Psoas muscle (tissue), 8 donors: ENCODE measurements at places on chromosomes 1 and 21.

- DNase-seq: no peak
Measured at GRCh38 chr21:39523399-39523798, 71.6 kb downstream of the SH3BGR start.

DNA sequence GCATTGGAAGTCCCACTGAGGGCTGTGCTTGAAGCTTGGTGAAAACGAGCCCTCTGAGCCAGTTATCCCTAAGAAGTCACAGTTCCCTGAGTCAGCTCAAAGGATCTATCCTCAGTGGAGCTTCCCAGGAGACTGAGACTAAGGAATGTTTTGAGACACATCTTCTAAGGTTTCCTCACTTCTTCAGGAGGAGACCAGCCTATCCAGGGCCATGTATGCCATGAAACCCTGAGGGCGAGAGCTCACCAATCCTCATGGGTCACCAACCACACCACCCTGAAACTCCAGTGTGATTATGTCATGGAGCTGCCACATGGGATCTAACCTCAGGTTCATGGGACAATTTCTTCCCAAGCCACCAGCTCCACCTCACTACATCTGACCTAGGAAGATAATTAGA lies 7.6 kb upstream of the TIE1 start:
- no peak for DNase-seq

- peak; percentile 75 for DNase-seq
Measured at GRCh38 chr21:41369105-41369919, 7.5 kb downstream of the MX2 start.

GRCh38 chr1:18279351-18280074 lies 171.9 kb downstream of the IGSF21 start:
- DNase-seq: no peak

DNA sequence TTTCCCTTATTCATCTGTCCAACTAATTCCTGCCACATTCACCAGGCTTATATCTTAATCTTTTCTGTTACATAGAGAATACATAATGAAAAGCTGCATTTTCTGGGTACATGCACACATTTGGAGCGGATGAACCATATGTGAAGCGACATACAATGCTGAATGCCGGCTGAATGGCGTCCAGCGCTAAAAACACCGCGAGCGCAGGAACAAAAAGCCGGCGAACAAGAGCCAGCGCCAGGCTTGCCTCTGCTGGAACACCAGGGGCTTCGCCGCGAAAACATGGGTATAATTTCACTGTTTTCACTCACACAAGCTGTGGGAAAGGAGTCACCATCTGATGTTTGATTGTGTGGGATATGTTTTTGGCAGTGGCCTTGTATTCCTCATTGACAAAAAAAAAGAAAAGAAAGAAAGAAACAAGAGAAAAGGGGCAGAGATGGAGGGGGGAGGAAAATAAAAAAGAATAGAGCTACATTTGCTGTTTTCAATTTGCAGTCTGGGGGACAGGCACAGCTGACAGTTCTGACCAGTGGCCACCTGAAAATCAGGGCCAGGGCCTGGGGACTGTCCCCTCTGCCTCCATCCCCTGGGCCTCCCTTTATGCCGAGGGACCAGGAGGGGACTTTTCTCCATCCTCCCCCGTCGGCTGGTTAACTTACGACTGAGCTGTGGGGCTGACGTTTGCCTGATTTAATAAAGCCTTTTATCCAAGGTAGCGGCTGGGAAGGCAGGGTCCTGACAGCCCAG lies 70.2 kb upstream of the OLIG2 start:
- no peak for DNase-seq

DNA sequence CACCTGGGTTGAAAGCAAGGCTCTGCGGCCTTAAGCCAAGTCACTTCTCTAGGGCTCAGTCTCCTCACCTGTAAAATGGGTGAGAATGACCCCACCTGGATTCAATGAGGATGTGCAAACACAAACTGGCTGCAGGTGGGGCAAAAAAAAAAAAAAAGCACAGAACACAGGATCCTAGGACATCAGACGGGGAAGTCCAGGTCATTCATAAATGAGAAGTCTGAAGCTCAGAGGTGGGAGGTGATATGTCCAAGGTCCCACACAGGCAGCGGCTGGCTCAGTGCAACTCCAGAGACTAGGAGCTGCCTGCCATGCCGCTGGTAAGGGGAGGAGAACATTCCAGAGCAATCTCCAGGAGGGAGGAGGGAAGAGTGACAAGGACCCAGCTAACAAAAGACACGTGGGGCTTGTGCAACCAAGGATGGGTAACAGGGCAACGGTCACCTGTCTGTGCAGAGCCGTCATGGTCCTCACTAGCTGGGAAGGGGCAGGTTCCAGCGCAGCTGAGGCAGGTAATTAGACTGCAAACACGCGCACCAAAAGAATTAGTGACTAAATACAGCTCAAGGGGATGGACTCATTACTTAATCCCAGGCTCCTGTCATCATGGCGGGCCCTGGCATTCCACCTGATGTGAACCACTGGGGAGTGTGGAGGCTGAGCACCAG lies 19.5 kb downstream of the IFFO2 start:
- no peak for DNase-seq

GRCh38 chr21:37800456-37801061 lies 115.7 kb downstream of the KCNJ6 start:
- no peak for DNase-seq

DNA sequence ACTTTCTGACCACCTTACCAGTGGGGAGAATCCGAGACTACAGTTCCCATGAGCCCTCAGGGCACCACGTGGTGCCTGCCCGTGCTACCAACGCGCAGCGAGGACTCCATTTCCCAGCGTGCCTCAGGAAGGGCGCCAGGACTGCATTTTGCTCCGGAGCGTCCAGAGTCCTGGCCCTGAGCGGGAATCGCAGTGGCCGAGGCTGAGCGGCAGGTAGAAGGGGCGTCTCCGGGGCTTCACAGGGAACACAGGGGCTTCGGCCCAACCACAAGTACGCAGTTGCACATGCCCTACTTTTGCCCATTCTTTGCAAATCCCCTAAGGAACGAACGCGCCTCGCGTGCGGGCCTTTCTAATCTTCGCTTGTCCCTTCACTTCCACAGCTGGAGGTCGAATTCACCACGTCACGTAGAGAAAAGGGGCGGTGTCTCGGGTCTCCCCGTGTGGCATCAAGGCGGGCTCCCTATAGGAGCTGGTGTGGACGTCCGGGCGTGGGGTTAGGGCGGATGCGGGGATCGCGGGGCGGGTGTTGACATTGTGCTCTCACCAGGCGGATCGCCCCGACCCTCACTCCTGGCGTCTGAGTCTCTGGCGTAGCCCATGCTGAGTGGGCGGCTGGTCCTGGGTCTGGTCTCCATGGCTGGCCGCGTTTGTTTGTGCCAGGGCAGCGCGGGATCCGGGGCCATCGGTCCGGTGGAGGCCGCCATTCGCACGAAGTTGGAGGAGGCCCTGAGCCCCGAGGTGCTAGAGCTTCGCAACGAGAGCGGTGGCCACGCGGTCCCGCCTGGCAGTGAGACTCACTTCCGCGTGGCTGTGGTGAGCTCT lies at the start of gene BOLA1:
TSS of gene BOLA1 (plus strand) at position 109 of the 825 bp plus-strand sequence. CDS start at position 601, 492 bp downstream.
- DNase-seq: peak; percentile 94
